ENCODE measurements at places on chromosomes 4 and X. TPM values are rescaled to one million over a fixed set of nuclear protein-coding genes. Genes with fewer than 3 reads are reported as not detected.

Gene RBMXL3
- total RNA-seq = not detected

Gene UNC5C
- 9.0 TPM for total RNA-seq

Gene GPRIN3
- total RNA-seq = 14.1 TPM

Gene C4orf36
- total RNA-seq = 1.7 TPM

Gene NPY5R
- not detected for total RNA-seq

Gene NALF2
- 0.26 TPM for total RNA-seq

Gene PASD1
- total RNA-seq = not detected

Measured in left lung (tissue), 14 donors.